Naive thymus-derived CD4-positive, alpha-beta T cell (primary cell): ENCODE measurements at places on chromosomes 7 and 10. TPM values are rescaled to one million over a fixed set of nuclear protein-coding genes. Genes with fewer than 3 reads are reported as not detected.

Gene ARL3
- polyA plus RNA-seq, result 3.4 TPM

Gene PNLIPRP3
- not detected for polyA plus RNA-seq

Gene AASS
- 0.31 TPM for polyA plus RNA-seq

Gene DTX2
- 12.0 TPM for polyA plus RNA-seq

Gene CALHM1
- not detected for polyA plus RNA-seq

Gene NCF1
- polyA plus RNA-seq, result 10.0 TPM

Gene GDF2
- polyA plus RNA-seq, result not detected

Gene STAG3
- 6.5 TPM for polyA plus RNA-seq

Gene HOXA11
- polyA plus RNA-seq, result not detected

Gene SPDYE6
- 0.25 TPM for polyA plus RNA-seq

Gene TACR2
- 0.47 TPM for polyA plus RNA-seq

Gene NXPH1
- not detected for polyA plus RNA-seq

Gene RNF32
- 0.66 TPM for polyA plus RNA-seq

Gene TRIM50
- not detected for polyA plus RNA-seq

Gene FFAR4
- not detected for polyA plus RNA-seq

Gene SLC18A3
- polyA plus RNA-seq, result not detected

Gene CREB5
- not detected for polyA plus RNA-seq

Gene EPHB6
- polyA plus RNA-seq, result 55.6 TPM

Gene ABCC2
- 0.95 TPM for polyA plus RNA-seq

Gene KAZALD1
- not detected for polyA plus RNA-seq

Gene FAM149B1
- polyA plus RNA-seq, result 5.1 TPM

Gene TSPAN12
- not detected for polyA plus RNA-seq

Gene TSPAN13
- 0.17 TPM for polyA plus RNA-seq

Gene AP1S1
- 6.9 TPM for polyA plus RNA-seq

Gene MOGAT3
- not detected for polyA plus RNA-seq

Gene NPY
- not detected for polyA plus RNA-seq

Gene HYAL4
- polyA plus RNA-seq, result not detected
